COLO829 (cell line): ENCODE measurements at places on chromosomes 2 and 18.

DNA sequence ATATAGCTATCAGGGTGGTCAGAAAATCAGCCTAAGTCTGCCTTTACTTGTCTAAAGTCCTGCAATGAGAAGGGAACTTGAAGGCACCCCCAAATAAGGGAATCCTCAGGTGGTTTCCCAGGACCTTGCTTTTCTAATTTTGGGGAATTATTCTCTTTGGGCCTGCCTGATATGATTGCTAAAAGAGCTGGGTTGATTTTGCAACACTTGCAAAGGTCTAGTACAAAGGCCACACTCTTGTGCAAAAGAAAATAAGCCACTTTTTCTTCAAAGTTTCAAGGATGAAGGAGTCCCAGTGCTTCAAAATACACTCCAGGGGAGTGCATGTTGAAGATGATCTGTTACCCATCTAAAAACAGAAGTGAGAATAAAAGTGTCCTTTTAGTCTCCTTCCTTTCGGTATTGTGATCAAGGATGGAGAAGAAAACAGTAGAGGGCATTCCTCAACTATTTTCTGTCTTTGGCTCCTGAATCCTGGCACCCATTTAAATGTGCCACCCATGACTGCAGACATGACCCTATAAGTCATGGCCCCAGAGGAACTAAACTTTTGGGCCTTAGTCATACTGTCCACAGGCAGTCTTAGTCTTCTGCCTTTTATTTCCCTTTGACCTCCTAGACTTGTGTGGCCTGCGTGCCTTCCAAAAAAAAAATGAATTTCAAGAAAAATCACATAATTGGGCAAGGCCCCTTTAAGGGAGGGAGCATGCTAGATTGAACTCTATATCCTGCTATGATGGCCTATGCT is 5.1 kb downstream of the SULT1C3 start:
- no peak for DNase-seq

GRCh38 chr18:22084547-22084946 is 84.8 kb upstream of the GATA6 start:
- DNase-seq, result no peak

DNA sequence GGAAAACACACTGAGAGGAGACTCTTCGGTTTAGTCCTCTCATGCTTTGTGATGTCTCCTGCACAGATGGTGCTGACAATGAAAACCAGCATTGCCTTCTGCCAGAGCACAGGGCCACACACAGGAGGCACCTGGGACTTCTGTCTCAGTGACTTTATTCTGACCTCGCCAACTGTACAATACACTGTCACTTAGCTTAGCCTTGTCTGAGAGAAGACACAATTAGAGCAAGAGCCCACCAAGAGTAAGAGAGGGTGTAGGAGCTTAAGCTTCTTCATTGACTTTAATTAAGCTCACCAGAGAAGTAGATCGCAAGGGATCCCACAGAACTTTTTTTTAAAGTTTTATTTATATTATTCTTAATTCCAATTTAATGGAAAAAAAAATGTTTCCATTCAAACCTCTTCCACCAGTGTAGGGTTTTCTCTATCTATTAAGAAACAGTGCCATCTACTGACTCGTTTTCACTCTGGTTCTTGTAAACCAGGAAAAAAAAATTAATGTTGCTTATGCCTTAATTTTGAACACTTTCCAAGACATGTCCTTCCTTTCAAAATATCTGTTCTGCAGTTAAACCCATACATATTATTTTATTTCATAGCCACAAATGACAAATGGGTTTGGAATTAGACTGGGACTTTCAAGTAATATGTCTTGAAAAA is 42.4 kb upstream of the DDX18 start:
- DNase-seq, result peak; percentile 13

GRCh38 chr2:98554116-98554861 is 54.0 kb downstream of the COA5 start:
- DNase-seq, result no peak

DNA sequence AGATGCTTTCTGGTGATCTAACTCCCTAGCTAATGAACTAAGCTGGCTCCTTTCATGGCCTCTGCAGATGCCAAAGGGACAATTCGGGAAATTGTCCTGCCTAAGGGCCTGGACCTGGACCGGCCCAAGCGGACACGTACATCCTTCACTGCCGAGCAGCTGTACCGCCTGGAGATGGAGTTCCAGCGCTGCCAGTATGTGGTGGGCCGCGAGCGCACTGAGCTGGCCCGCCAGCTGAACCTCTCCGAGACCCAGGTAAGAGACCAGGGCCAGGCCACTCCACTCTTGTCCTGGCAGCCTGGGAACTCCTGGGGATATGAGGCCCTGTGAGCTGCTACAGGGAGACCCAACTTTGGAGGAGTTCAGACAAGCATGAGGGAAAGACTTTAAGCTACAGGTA is 14.7 kb upstream of the ATP6V1B1 start:
- no peak for DNase-seq

DNA sequence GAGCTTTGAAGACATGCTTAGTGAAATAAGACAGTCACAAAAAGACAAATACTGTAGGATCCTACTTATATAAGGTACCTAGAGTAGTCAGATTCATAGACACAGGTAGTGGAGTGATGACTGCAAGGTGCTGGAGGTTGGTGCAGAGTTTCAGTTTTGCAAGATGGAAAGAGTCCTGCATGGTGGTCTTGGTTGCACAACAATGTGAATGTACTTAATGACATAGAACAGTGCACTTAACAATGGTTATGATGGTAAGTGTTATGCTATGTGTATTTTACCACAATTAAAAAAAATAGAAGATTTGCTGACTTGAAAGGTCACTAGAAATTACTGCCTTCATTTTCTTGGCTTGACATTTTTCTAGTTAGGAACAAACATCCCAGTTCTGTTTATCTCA is 9.5 kb downstream of the CERS6 start:
- DNase-seq, result no peak

- DNase-seq, result no peak
Observed at GRCh38 chr2:105188343-105188742, 53.2 kb upstream of the GPR45 start.

DNA sequence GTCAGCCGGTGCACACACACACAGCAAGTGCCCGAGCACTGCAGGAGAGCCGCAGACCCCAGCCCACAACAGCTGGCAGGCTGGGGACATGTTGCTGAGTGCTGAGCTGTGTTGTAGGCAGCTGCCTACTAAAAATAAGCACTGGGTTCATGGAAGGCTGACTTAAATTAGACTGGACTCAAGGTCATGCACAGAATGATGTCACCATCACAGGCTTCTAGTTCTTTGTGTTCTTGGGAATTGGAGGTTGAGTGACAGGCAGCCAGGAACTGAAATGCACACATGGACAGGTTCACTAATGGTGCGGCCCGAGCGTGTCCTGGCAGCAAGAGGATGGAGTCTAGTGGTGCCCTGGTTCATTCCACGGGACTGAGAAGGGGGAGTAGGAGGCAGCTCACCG is 71.3 kb downstream of the VWA3B start:
- no peak for DNase-seq

DNA sequence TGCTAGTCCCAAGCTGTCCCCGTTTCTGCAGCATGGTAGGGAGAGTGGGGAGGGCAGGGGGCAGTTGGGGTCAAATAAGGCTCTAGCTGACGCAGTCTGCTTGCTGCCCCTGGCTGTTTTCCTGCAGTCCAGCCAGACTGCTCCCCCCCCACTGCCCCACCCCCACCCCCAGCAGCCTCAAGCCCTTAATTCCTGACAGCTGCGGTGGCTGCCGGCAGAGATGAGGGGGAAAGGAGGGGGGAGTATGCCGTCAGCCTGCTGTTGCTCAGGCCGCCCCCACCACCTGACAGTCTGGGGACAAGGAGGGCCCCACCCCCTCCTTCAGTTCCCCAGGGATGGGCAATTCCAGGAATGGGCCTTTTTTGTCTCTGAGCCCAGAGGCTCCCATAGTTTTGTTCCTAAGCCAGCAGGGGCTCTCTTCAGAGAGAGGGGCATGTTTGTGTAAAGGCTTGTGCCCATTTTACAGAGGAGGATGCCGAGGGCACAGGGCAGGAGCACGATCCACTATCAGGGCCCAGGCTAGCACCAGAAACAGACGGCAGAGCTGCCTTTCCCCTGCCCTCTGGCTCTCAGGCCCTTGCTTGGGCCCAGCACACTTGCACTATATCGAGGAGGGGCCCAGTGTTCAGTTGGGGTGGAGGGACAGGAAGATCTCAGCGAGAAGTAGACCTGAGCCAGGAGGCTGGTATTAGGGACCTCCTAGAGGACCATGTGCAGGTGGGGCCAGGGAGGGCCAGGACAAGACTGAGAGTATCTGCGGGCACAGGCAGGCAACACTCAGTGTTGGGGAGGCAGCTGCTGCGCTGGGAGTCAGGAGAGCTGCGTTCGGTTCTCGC is 1.5 kb upstream of the WNT10A start:
- DNase-seq, result no peak

GRCh38 chr2:201882353-201883090 is 76.2 kb downstream of the CDK15 start:
- no peak for DNase-seq

GRCh38 chr18:13544953-13545352 is 181.4 kb downstream of the FAM210A start:
- DNase-seq, result no peak

- no peak for DNase-seq
Observed at GRCh38 chr18:28736951-28737350, 560.0 kb upstream of the CDH2 start.

DNA sequence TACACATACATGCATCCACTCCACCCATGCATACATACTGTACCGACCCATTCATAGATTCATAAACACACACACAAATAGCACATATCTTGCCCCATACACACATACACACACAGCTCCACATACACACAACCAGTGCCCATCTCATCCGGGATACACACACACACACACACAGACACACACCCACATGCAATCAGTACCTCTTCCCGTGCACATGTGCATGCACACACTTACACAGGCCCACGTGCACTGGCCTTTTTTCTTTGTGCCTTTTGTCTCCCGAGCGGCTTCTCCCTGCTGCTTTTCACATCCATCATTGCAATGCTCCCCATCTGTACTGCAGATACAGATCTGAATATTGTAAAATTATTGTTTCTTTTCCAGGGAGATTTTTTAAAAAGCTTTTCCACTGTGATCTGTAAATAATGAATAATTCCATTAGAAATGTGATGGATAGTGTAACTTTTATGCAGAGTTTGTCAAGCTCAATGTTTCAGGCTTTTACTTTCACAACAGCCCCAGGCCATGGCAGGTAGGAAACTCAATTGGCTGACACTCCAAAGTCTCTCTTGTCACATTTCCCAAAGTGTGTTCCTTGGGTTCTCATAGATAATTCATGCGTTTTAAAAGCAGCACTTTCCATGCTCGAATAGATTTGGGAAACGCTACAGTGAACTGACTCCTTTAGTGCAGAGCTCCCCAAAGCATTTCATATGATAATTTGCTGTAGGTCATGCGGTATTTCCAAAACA is 393.5 kb downstream of the CTNNA2 start:
- no peak for DNase-seq

- DNase-seq, result no peak
Observed at GRCh38 chr2:120502761-120503160, 156.8 kb downstream of the INHBB start.

DNA sequence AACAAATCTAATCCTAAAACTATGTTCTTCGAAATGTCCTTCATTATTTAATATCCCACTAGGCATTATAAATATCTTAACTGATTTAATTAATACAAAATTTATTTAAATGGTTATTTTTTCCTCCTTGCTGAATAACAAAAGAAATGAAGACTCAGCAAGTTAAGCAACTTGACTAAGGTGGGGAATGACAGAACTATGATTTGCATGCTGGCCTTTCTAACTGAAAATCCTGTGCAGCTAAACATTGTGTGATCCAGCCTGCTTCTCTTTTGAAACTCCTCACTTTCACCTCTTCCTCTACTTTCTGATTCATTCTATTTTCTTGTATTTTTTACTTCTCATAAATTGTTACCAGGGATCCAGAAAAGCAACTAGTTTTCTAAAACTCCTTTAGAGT is 132.0 kb downstream of the CALCRL start:
- DNase-seq, result no peak

- DNase-seq, result no peak
Observed at GRCh38 chr2:80122675-80123074, 181.9 kb downstream of the LRRTM1 start.

DNA sequence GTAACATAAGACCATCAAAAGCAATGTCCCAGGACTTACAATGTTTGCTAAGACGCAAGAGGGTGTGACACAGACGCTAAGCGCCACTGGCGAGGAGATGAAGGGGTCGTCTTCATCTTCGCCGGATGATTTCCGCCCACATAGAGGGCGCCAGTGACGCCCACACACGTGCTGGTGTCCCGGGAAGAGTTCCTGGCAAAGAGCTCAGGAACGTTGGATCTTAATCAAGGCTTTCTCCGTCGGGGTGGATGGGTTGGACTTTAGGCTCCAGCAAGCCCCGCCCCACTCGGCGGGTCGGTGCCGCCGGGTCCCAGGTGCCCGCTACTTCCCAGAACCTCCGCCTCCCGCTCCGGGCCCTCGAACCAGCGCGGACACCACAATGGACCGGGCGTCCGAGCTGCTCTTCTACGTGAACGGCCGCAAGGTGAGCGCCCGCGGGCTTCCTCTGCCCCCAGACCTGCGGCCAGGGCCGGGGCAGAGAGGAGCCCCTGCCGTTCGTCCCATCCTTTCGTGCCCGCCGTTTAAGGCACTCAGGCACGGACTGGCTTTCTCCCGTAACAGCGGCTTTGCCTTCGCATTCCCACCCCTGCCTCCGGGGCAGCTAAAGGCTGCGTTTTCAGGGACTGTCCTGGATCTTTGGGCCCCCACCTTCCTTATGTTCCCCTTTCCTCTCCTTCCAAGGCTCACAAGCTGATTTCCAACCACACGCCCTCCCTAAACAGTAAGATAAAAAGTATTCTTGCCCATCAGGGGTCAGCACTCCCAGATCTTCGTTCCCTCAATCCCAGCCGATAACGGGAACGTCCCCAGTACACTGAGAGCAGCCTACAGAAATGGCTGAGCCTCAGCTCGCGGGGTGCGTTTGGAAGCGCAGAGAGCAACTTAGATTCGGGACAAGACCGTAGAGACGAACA is at the start of gene AOX1:
AOX1 (plus strand) TSS at position 285 of the 914 bp plus-strand sequence; CDS start at position 380, 95 bp downstream.
- no peak for DNase-seq

DNA sequence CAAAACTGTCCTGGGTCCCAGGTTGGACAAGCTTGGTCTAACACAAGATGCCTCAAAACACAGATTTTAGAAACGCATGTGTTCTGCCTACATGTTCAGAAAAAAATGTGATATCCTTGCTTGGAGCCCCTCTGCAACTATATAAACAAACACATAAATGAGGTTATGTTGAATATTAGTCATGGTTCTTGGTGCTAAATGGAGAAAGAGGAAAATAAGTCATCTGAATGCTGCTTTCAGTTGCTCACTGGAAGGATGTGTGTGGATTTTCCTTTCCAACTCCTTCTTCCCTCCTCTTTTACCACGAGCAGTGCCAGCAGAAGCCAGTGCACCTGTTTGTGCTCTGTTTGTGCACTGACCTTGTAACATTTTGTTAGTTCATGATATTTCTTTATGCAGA is 85.3 kb downstream of the PIEZO2 start:
- no peak for DNase-seq

DNA sequence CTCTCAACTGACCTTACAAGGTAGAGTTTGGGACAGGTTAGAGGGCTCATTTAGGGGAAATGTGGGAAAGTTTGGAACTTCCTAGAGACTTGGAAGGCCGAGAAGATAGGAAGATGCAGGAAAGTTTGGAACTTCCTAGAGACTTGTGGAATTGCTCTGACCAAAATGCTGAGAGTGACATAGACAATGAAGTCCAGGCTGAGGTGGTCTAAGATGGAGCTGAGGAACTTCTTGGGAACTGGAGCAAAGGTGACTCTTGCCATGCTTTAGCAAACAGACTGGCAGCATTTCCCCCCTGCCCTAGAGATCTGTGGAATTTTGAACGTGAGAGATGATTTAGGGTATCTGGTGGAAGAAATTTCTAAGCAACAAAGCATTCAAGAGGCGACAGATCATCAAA is 258.9 kb upstream of the GULP1 start:
- no peak for DNase-seq
